ENCODE measurements at places on chromosomes 7 and 10.

- DNase-seq = no peak
Observed at GRCh38 chr7:69203871-69204270, 394.4 kb upstream of the AUTS2 start.

DNA sequence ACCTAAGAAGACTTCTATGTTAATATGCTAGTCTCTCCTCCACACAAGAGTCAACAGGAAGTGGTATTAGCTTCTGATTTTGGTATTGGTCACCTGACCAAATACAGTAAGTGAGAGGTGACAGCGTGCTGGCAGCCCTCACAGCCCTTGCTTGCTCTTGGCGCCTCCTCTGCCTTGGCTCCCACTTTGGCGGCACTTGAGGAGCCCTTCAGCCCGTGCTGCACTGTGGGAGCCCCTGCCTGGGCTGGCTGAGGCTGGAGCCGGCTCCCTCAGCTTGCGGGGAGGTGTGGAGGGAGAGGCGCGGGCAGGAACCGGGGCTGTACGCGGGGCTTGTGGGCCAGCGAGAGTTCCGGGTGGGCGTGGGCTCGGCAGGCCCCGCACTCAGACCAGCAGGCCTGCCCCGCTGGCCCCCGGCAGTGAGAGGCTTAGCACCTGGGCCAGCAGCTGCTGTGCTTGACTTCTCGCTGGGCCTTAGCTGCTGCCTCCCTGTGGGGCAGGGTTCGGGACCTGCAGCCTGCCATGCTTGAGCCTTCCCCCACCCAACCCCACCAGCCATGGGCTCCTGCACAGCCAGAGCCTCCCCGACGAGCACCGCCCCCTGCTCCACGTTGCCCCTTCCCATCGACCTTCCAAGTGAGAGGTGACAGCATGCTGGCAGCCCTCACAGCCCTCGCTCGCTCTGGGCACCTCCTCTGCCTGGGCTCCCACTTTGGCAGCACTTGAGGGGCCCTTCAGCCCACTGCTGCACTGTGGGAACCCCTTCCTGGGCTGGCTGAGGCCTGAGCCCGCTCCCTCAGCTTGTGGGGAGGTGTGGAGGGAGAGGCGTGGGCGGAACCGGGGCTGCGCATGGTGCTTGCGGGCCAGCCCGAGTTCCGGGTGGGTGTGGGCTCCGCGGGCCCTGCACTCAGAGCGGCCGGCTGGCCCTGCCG, 4.2 kb upstream of the ACSL5 start:
- no peak for DNase-seq

DNA sequence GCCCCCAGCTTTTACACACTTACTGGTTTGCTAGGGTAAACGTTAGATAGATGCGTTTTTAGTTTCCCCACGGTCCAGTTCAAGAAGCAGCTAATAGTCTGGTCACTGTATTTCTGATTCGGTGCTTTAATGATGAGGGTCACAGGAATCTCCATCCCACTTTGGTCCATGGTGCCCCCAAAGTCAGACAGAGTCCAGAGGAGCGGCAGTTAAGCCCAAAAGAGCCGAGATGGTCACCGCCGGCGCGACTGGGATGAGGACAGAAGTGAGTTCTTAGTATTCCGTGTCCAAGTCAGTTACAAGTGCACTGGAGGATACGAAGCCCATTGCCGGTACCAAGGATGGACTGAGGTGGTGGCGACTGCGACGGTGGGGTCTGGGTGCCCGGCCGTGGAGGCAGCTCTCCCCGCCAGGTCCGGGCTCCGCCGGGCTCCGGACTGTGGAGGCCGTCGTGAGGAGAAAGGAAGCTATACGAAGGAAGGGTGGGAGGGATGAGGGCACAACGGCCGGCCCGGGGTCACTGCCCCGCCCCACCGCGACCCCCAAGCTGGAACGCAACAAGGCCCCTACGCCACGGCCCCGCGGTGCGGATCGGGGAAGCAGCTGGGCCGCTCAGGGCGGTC, 663 bp downstream of the HERPUD2 start:
- no peak for DNase-seq

GRCh38 chr7:15586266-15586665, 24.5 kb upstream of the AGMO start:
- no peak for DNase-seq

DNA sequence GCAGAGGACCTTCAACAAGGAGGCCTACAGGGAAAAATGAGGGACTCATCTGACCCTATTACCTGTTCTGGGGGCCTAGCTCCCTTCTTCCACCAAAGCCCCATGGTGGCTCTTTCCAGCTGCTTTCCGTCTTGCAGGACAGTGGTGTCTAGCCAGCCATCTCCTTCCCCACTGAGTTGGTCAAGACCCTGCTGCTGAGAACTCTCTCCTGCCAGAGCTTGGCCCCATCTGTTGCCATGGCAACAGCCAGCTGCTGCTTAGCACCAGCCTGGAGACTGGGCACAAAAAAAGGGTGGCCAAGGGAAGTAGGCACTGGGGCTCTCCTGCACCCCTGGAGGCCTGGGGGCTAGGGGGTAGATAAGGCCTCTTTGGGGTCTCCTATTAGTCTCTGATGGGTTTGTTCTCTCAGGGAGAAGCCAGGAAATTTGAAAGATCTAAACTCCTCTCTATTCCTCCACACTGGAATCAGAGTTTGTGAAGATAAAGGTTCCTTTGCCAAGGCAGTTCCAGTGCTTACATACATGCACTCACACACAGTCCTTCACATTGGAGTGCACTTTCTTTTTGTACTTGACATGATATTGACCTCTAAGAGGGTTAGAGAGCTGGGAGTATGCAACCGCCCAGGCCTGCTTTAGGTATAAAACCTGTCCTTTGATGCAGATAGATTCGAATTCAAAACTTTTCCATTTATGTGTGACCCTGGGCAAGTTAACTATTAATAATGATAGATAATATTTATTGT, 15.8 kb downstream of the TSPAN33 start:
- DNase-seq = no peak

GRCh38 chr7:114212721-114213429, 201.7 kb upstream of the FOXP2 start:
- DNase-seq = no peak

DNA sequence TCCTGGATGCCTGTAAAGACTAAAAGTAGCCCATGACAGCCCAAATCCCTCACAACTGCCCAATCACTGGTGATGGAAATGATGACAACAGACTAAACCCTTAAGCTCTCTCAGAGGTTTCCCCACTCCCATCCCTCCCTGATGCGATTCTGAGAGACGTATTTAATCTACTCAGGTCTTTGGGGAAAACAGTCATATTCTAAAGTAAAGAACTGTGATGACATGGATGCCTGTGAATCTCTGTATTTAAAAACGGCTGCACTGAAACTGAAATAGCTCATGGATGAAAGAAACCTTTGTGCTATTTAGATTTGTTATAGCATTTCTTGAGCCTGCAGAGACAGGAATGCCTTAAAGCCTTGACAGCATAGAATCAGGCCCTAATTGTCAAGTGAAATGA, 28.5 kb downstream of the VPS41 start:
- no peak for DNase-seq

DNA sequence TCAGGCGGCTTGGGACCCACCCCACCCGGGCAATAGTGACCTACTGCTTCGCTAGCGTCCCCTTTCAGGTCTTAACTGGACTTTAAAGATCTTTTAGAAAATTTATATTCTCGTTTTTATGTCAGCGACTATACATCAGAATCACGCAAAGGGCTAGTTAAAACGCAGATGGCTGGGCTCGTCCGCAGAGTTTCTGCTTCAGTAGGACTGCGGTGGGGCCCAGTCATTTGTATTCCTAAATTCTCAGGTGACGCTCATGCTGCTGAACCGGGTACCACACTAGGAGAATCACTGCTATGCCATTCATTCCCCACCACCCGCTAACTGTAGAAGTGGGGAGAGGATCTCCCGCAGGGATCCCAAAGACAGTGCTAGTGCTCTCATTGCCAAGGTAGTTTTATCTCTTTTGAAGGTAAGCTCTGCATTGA, 12.0 kb upstream of the SP8 start:
- no peak for DNase-seq

GRCh38 chr10:63720676-63721075, 199.5 kb downstream of the REEP3 start:
- no peak for DNase-seq

DNA sequence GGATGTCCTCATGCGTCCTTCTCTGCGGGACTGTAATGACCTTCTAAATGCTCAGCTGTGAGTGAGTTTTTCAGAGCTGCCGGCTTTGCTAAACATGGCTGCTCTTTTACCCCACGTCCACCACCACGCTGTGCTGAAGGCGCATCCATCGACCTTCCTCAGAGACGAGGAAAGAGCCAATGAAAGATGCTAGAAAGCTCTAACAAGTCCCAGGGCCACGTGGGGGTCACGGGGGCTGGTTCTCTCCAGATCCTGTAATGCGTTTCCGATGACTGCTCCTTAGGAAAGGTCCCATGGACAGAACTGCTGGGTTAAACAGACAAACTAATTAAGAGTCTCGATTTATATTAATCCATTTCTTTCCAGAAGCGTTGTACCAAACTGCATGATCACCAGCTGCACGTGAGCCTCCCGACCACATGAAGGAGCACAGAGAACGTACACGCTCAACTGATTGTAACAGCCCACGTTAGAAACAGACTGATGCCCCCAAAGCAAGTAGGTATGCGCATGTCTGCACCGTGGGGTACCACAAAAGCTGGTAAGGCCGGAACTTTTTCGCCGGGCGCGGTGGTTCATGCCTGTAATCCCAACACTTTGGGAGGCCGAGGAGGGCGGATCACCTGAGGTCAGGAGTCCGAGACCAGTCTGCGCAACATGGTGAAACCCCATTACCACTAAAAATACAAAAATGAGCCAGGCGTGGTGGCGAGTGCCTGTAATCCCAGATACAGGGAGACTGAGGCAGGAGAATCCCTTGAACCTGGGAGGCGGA, 109.6 kb downstream of the TCERG1L start:
- DNase-seq = no peak

DNA sequence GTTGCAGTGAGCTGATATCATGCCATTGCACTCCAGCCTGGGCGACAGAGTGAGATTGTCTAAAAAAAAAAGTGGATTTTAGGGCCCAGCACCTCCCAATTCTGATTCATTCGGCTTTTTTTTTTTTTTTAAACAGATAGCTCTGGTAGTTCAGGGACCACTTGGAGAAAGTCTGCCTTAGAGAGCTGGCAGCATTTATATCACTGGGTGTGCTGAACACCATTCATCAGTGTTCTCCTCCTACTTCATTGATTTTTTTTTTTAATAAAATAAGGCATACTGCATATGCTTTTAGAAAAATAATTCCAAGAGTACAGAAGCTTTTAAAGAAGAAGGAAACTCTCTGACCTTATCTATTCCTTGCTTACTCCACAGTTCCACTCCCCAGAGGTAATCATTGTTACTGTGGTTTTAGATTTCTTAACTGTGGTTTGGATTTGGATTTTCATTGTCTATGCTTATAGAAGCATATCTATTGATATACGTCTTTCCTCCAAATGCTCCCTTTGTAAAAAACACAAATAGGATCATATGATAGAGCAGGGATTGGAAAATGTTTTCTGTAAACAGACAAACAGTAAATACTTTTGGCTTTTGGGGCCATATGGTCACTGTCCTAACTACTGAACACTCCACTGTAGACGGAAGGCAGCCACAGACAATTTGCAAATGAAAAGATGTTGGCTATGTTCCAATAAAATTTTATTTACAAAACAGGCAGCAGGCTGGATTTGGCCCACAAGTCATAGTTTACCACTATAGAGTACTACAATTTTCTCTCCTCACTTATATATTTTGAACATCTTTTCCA, 21.1 kb upstream of the SAR1A start:
- no peak for DNase-seq

All from T-cell (primary cell).